ENCODE measurements at places on chromosomes 5 and 9.
A peak's percentile ranks its signal among the peaks of the same experiment; 100 is the strongest.

GRCh38 chr9:127192744-127193143 is 70.3 kb upstream of the ANGPTL2 start:
- DNase-seq, result no peak

DNA sequence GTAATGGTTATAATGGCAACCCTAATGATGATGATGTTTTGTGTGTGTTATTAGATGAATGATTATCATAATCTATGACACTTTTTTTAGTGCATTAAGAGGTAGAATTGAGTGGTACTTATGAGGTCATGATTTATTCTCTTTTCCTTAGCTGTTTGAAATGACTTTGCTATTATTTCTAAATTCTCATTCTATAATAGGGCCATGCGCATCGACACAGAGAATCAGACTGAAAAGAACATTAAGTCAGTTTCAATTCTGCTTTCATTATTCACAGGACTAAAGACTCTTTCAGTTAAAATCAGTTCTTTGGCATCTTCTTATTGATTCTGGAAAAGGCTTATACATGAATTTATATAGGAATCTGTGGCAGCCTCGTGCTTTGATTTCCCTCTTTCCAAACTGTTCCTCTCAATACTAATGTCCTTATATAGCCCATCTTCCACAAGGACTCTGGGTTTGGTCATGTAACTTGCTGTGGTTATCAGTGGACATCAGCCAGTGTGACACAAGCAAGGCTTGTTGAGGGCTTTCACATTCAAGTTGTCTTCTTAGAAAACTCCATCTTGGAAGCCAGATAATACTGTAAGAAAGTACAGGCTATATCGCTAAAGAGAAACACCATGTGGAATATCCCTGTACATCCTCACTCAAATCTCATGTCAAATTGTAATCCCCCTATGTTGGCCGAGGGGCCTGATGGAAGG is 140.3 kb upstream of the CHD1 start:
- DNase-seq, result no peak

GRCh38 chr9:92094655-92095054 is 20.6 kb downstream of the SPTLC1 start:
- no peak for DNase-seq

DNA sequence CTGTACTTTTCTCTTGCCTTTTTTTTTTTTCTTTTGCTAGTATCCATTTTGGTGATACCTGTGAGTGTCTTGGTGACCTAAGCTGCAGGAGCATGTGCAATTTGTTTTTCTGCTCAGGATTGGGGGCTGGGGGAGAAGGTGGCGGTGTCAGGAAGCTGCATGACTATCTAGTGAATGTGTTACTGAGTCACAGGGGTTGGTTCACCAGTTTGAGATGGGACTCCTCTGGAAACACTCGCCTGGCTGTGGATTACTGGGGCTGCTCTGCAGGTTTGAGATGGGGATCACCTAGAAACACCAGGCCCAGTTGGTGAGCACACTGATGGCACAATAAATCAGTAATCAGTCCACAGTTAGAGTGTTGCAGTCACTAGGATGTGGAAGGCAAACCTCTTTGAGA is 447.9 kb downstream of the SPATA31D1 start:
- no peak for DNase-seq

DNA sequence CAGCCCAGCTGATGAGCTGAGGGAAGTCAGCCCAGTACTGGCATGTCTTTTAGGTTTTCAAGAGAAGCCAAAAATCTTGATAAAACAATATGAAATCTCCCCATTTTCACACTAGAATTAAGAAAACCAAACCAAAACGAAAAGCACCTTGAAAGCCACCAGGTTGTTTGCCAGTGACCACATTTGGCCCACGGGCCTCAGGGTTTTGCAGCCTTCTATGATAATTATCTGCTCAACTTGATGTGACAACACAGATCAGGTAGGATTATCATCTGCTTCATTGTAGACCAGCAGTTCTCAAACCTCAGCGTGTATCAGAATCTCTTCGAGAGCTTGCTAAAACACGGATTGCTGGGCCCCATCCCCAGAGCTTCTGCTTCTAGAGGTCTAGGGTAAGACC is 101.4 kb downstream of the GALNT10 start:
- DNase-seq, result no peak

- no peak for DNase-seq
Observed at GRCh38 chr5:102863764-102864560, 108.9 kb downstream of the PAM start.

- peak; percentile 44 for DNase-seq
Observed at GRCh38 chr9:129111528-129112151, 425 bp downstream of the PTPA start.

DNA sequence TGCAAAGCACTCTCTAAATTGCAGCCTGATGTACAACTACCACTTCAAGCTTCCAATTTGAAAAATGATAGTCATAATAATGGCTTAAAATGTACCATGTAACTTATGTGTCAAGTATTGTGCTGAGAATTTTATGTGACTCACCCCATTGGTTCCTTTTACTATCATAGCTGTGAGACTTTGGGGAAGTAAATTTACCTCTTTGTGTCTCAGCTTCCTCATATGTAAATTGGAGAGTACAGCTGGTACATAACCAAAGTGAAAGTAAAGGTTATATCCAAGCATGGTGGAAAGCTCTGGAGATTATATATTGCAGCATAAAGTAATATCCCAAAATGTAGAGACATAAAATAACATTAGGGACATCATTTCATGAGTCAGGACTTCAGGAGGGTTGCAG is 2200.4 kb upstream of the C9orf72 start:
- DNase-seq, result no peak

GRCh38 chr9:94084314-94084713 is at the start of gene PTPDC1:
Gene PTPDC1 (plus strand): TSS chr9:94084464. CDS start chr9:94084531, 67 bp downstream.
- peak; percentile 41 for DNase-seq

- no peak for DNase-seq
Observed at GRCh38 chr9:32142074-32142473, 242.4 kb upstream of the ACO1 start.

GRCh38 chr5:158880483-158881001 is 219.2 kb downstream of the EBF1 start:
- no peak for DNase-seq

DNA sequence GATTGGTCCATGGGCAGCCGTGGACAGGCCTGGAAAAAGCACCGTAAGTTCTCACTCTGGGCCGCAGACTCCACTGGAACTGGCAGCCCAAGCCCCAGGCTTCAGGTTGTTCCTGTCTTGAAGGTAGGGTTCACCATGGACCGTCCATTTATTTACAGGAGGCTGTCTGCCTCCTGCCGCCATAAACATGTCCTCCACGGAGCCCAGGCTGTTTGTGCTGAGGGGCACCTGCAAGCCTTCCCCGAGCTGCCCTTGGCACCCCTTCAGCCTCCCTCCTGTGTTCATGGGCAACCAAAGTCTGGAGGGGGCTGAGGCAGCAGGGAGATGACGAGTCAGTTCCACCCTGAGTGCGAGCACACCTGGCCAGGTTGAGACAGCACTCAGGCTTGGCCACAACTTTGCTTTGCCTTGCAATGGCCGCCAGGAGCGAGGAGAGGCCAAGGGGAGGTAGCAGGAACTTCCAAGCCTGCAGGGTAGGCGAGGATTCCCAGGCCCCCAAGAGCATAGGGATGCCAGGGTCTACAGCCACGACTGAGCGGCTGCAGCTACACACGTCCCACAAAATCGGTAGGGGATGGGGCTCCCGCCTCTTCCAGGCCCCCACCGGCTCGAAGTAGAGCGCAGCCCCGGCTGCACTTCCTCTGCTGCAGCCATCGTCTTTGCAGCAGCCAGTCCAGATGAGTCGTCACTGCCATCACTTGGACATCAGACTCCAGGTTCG is 1625.6 kb upstream of the ACO1 start:
- DNase-seq, result no peak

- DNase-seq, result peak; percentile 11
Observed at GRCh38 chr9:9352877-9353481, 1259.8 kb downstream of the PTPRD start.

DNA sequence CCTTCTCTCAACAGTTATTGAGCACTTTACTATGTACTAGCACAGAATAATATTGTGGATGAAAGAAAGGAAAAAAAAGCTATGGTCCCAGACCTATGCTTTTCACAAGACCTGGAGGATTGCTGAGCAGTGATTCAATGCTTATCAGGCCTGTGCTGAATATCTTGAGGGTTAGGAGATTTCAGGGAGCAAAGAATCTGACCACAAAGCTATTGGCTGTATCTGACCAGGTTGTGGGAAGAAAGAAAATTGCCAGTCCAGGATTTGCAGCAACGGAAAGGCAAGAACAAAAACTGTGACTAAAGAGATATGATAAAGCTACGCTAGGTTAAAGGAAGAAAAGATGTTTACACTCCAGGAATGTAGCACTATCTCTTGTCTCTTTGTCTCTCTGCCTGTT is 14.9 kb upstream of the MACIR start:
- no peak for DNase-seq

DNA sequence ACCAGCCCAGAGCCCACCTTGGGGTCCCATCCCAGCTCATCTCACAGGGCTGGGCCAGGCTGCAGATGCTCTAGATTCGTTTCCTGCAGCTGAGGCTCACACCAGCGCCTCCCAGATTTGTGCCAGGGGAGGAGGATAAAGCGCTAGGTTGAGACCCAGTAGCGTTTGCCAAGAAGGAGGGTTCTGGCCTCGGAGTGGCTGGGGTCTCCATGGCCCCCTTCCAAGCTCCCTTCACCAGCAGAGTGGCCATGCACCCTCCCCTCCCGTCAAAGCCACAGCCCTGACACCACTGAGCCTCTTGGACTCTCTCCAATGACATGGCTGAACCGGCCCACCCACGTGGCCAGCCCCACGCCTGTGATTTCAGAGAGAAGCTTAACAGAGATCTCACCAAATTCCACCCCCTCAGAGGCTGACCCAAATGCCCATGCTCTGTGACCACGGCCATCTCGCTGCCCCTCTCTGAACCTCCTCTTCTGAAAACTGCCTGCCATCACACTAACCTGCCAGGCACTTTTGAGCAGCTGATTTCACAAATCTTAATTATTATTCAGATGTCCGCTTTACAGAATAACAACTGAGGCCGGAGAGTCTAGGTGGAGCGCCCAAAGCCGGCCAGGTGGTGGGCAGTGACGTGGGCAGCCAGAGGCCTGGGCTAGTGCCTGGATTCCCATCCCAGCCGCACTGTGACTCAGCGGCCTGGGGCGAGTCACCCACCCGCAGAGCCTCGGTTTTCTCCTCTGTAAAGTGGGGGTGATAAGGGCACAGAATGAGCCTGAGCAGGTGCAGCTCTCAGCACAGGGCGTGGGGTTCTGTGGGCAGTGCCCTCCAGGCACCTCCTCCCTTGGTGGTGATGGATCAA is 155.7 kb downstream of the C9orf50 start:
- no peak for DNase-seq

DNA sequence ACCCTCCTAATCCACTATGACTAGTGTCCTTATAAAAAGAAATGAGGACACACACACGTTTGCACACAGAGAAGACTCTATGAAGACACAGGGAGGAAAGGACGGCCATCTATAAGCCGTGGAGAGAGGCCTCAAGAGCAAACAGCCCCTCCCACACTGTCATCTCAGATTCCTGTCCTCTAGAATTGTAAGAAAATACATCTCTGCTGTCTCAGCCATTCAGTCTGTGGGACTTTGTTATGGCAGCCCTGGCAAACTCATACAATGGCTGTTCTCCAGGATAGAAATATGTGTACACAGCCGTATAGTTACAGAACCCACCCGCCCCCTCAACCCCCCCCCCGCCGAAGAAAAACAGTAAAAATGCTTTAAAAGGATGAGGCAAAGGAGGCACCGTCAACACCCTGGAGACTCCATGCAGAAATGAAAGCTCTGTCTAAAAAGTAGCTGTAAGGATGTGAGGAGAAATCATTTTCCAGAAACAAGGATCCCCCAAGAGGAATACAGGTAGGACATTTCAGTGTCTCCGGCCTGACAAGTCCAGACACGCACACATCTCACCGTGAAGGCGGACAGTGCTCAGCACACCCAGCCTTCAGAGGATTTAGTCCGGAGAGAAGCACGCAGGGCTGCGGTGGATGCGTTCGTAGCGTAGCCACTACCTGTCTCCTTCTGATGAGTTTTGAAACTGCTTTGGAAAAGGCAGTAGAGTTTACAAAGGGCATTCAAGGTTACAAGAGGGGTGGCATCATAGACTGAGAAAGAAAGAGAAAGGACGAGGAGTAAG is 110.8 kb upstream of the ERCC6L2 start:
- DNase-seq, result no peak

- peak; percentile 8 for DNase-seq
Observed at GRCh38 chr5:147452165-147452811, 57.6 kb downstream of the DPYSL3 start.

DNA sequence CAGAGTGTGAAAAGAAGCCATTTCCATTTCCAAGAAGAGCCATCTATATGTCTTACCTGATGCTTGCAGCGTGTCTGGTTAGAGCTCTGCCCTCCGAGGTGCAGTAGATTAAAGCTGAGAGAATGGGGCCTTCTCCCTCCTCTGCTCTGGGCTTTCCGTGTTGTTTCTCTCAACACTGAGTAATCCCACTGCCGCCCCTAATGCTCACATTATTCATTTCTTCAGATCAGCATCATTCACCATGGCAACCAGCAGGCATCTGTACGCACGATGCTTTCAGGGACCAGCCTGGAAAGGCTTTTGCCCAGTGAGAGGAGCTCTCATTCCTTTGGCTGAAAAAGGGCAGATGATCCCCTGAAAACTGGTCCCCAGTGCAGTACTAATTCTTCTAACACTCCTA is 79.6 kb downstream of the CYFIP2 start:
- no peak for DNase-seq

- peak; percentile 48 for DNase-seq
Observed at GRCh38 chr9:29212397-29213387, 1639.4 kb upstream of the C9orf72 start.

DNA sequence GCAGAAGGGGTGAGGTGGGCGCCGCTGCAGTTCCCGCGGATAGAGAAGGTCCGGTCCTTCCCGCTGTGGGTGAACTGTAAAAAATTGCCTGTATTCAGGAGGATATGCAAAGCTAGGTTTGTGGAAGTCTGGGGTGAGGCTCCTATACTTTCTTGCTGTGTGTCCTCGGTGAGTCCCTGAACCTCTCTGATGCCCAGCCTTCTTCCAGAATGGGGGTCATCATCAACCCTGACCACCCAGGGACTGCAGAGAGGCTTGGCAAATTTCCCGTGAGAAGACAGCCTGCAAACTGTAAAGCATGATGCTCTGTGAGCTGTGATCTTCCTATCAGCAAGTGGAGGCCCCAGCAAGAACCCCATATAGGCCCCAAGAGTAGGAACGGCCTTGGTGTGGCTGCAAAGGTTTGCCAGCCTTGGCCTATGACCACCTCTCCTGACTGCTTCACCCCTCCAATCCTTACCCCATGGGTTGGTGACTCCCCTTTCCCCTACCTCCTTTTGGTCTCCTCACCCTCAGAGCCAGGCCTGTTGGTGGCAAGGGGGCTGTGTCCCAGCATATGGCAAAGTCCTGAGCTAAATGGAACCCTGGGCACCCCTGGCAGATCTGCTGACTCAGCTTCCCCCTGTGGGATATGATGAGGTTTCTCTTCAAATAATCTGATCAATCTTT is 760 bp downstream of the ALDH1B1 start:
- no peak for DNase-seq

DNA sequence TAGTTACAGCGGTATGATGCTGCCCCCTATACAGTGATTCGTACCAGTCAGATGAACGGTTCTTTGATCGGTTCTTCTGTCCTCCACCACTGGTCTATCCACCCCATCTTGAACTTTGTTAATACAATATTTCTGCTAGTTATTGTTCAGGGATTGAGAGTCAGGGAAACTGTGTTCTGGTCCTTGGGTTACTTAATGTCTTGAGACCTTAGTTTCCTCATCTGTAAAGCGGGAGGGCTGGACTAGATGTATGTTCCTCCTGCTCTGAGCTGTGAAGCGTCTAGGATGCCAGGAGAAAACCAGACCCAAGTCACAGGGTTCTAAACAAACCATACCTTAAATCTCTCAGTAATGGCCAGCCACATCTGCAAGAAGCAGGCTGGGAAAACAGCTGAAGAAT is 1.4 kb upstream of the PIP5K1B start:
- DNase-seq, result no peak
